ENCODE measurements at places on chromosomes 11 and 22. TPM values are rescaled to one million over a fixed set of nuclear protein-coding genes. Genes with fewer than 3 reads are reported as not detected.

KRTAP5-2 gene
- not detected for total RNA-seq

ZNF70 gene
- 0.71 TPM for total RNA-seq

GAS2 gene
- total RNA-seq, result 0.58 TPM

LYVE1 gene
- 0.84 TPM for total RNA-seq

ADAMTS15 gene
- 5.1 TPM for total RNA-seq

ABTB2 gene
- total RNA-seq, result 29.9 TPM
